ENCODE measurements at places on chromosomes 1 and 21.
A peak's percentile ranks its signal among the peaks of the same experiment; 100 is the strongest.

GRCh38 chr1:27381969-27382762 is 967 bp downstream of the CD164L2 start:
- DNase-seq, result no peak

DNA sequence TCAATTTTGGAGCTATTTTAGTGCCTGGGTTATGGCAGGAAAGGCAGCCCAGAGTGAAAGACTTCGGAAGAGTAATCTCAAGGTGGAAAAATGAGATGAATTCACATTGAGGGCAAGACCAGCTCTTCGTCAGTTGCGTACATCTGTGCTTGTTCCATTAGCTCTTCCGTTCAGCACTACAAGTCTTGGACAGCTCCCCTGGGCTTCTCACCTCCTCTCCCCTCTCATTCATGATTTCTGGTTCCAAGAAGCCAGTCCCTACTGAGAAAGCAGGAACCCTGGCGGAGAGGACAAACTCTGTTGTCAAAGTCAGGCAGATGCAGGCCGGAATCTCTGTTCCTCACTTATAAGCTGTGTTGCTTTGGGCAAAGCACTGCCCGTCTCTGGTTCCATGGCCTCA is 76.5 kb downstream of the ACTL8 start:
- peak; percentile 38 for DNase-seq

- peak; percentile 99 for DNase-seq
These were observed 21.8 kb downstream of the RSPH1 start for GRCh38 chr21:42474043-42474831.

GRCh38 chr1:172513479-172513878 is 19.5 kb upstream of the SUCO start:
- DNase-seq, result no peak

DNA sequence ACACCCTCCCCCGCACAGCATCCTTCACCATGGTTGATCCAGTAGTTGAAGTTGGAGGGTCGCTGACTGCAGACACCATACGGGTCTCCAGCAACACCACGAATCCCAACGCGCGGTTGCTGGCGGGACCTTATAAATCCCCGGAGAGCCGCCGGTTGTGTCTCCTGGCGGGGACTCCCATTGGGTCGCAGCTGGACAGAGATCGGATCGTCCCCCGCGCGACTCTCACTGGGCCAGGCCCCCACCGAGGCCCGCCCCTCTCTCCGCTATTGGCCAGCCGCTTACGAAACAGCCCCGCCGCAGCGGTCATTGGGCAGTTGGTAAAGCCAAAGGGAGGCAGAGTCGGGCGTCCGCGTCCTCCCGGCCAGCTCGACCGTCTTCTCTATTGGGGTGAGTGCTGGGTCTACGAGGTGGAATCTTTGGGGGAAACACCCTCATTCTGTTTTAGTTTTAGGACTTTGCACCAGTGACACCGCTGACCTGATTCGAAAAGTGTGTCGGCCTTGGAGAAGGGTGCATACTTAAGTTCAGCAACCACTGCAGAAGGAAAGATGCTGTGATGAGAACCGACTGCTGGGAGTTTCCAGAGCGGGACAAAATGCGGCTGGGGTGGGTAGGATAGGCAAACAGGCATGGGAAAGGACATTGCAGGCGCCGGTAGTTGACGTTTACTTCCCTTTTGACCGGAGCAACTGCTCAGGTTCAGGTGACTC is 27.4 kb downstream of the RABIF start:
- DNase-seq, result peak; percentile 93

DNA sequence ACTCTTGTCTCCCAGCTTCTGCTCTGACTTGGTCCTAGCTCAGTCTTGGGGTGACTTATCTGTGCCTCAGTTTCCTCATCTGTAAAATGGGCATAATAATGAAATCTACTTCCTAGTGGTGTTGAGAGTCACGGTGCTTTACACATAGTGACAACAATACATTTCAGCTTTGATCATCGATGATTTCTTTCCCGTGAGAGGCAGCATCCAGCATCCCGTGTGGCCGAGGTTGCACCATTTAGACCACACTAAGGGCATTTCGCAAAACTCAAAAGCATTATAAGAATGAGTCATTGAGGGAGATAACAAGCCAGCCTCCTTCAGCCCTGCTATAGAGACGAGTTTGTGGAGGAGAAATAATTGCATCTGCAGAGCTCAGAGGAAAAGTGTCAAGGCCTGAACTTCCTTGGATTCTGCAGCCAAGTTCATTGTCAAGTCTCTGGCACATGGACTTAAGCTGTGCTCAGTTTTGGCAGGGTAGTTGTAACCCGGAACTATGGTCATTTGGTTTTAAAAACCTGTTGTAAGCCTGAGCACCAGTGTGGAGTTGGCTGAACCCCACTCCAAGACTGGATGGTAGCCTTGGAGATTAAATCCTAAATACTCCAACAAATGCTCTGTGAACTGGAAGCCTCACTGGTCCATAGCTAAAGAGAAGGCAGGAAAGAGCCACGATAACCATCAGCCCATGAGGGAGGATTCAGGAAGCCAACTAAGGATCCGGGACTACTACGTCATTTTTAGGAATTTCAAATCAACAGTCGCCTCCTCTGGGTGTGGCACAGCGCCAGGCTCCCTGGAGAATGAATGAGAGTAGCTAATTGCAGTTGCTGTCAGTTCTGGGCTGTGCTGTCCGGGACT is 64.2 kb downstream of the TCP10L start:
- no peak for DNase-seq

GRCh38 chr1:3863231-3863935 is 6.1 kb downstream of the DFFB start:
- DNase-seq, result no peak

DNA sequence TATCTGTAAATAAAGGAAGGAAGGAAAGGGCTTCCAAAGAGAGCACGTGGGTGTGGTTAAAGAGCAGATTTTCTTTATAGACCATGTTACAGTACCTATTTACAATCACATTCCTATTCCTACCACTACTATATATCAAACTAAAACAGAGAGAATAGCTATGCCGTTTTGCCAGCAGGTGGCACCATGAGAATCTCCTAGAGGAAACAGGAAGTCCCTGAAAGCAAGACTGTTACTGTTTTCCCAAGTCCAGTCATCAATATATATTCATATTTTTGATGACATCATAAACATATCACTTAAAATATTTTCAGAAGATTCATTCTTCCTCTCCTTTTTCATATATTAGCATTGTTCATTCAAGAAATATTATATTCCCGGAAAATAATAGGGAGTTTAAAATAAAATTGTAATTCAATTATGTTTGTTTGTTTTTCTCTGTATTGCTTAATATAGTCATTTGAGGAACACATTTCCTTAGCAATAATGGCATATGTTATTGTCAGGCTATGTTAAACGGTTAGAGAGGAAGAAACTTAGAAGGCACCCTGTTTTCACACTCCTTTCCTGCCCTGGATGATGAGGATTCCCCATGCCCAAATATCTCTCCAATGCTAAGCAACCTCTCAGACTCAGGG is 6.6 kb downstream of the CCDC190 start:
- peak; percentile 63 for DNase-seq

DNA sequence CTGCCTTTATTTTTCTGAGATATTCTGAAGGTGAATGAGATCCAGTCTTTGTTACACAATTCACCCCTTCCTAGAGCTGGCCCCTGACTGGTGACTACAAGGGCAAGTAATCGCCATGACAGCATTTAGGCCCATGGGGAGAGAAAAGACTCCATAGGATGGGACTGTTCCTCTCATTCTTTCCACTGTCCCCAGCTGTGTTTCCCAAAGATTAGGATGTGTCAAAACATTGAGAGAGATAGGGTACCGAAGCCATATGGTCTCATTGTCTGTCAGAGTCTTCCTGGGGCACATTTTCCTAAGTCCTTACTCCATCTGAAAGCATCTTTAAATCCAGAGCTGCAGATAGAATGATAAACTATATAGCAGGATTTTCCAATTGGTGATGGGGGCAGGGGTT is 423.5 kb downstream of the OMA1 start:
- DNase-seq, result no peak

- DNase-seq, result no peak
These were observed 20.0 kb upstream of the ANGPTL7 start for GRCh38 chr1:11169202-11169601.

DNA sequence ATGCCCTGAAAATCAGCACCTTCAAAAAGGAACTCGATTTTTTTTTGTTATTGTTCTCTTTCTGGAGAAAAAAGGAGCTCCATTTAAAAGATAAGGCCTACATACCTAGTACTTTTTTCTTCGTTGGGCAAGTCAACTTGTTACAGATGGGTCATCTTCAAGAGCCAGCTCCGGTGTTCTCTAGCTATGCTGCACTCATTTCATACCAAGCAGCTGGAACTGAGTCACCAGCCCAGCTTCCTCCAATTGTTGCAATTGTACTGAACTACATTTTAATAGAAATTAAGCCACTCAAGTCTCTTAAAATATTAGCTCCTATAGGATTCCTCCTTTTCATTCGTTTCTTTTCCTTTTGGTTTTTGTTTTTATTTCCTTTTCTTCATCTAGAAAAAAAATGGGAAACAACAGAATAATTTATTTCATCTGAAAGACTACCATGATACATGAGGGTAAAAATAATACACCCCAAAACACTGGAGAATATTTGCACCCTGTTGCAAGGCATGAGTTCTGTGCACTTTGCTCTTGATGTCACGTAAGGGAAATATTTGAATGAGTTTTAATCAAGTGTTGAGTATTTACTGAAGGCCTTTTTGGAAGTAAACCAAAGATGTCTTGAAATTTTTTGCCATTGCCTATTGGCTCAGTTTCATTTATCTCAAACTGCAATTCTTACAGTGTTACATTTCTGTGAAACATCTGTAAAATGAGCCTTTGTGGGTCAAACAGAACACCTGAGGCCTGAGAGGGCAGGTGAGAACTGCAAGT is 60.5 kb downstream of the CLIC4 start:
- no peak for DNase-seq

DNA sequence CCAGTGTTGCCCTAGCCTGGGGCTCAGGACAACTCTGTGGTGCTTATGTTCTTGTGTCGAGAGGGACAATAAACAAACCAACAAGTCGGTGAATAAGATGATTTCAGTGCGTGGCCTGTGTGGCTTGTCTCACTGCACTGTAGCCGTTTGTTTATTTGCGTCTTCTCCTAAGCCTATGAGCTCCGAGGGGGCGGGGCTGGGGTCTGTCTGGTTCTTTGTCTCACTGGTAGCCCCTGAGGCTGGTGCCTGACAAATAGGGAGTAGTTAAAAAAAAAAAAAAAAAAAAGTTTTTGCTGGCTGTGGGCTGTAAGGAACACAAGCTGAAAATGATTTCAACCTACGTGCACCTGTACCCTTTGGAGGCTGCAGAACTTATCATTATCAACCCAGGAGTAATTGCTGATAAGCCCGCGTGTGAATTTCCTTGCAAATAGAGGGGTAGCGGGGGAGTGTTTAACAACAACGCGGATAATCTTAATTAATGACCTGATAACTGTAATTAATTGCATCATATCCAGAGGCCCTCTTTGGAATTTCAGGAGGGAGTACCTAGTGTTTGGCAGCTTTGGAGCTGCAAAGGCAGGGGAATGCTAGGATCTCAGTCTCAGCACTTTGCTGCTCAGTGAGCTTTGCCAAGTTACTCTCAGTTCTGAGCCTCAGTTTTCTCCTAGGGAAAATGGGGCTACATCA is 925 bp upstream of the ARHGEF10L start:
- peak; percentile 84 for DNase-seq

DNA sequence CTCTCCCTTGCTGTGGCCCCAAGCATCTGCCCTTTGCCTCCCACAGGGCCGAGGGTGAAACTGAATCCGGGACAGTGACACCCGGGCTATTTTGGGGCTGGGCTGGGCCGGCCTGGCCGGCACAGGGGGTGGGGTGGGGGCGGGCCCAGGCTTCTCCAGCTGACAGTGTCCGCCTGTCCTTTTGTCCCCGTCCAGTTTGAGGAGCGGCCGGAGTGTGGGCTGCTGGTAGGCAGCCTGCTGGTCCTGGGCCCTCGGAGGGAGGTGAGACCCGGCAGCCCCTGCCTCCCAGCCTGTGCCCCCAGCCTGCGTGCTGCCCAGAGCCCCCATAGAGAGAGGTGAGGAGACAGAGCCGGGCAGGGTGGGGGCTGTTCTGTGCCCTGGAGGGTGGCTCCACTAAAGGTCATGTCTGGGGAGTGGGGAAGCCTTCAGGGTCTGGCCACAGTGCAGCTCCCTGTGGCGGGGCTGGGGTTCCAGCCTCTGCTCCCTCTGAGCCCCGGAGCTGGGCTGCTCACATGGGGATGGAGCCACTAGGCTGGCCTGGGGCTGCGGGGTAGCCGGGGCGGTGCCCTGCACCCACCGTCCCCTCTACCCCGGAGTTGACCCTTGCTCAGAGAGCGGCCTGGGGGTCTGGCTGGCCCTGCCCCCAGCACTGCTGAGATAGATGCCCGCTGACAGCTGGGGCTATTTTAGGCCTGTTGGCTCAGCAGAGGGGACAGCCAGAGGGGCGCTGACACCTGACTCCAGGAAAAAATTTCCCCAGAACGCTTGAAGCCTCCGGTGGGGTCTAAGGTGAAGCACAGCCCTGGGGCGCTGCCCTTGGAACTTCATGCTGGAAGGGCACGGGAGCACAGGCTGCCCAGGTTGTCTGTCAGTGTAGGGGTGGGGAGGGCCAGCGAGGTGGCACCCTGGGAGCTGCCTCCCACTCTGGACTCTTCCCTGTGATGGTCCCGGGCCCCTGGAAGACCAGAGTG is at the start of gene OBSCN:
OBSCN (plus strand) TSS at position 194 of the 971 bp plus-strand sequence. CDS start 3,740 bp downstream, outside the sequence.
- no peak for DNase-seq

GRCh38 chr1:30728832-30729638 is 5.7 kb upstream of the MATN1 start:
- DNase-seq, result no peak

GRCh38 chr1:45306319-45306718 is 20.4 kb upstream of the HPDL start:
- DNase-seq, result no peak

DNA sequence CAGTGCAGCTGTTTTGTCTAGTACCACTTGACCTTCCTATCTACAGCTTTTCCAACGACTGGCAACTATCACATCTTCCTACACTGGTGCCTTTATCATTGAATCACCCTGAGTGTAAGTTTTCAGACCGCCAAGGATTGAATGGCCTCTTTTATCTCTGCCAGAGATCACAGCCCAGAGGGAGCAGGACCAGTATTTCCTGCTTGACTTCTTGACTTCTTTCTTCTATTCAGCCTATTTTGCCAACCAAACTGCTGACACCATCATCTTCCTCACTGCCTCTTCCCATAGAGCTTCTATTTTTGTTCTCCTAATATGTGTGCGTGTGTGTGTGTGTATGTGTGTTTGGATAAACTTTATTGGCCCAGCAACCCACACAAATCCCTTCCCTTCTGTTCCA is 53.8 kb downstream of the SERBP1 start:
- DNase-seq, result no peak

DNA sequence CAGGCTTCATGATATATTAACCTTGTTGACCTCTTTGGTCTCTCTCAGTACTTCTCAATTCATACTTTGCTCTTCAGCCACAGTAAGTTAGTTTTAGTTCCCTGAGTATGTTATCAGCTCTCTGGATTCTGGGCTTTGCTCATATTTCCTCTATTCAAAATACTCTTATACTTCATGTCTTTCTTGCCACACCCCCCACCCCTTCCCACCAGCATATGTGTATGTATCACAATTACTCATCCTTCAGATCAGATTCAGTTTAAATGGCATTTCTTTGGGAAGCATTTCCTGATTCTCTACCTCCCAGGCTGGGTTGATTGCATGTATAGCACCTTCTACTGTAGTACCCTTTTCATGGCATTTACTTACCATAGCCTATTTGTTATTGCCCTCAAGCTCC is 28.3 kb downstream of the SLC30A7 start:
- no peak for DNase-seq

- no peak for DNase-seq
These were observed 33.3 kb downstream of the TMEM51 start for GRCh38 chr1:15186846-15187151.
